Caki2 (cell line): ENCODE measurements at places on chromosomes 13 and 19. TPM values are rescaled to one million over a fixed set of nuclear protein-coding genes. Genes with fewer than 3 reads are reported as not detected.

C1QTNF9 gene
- total RNA-seq, result 0.09 TPM in 1 of 2 replicates, not detected in the other

MYBPC2 gene
- total RNA-seq, result not detected in 2 replicates

KLK8 gene
- total RNA-seq, result not detected in 2 replicates

VSTM1 gene
- 6.0 TPM in 1 of 2 replicates, not detected in the other for total RNA-seq

RTBDN gene
- not detected in 2 replicates for total RNA-seq

HIF3A gene
- not detected in 2 replicates for total RNA-seq

CEACAM16 gene
- total RNA-seq, result not detected in 2 replicates

ZNF829 gene
- total RNA-seq, result 0.17 and 0.35 TPM in 2 replicates

VSTM2B gene
- not detected in 2 replicates for total RNA-seq

- no peak for DNase-seq
Observed at GRCh38 chr19:8338835-8339234, 4.2 kb downstream of the KANK3 start.

DNA sequence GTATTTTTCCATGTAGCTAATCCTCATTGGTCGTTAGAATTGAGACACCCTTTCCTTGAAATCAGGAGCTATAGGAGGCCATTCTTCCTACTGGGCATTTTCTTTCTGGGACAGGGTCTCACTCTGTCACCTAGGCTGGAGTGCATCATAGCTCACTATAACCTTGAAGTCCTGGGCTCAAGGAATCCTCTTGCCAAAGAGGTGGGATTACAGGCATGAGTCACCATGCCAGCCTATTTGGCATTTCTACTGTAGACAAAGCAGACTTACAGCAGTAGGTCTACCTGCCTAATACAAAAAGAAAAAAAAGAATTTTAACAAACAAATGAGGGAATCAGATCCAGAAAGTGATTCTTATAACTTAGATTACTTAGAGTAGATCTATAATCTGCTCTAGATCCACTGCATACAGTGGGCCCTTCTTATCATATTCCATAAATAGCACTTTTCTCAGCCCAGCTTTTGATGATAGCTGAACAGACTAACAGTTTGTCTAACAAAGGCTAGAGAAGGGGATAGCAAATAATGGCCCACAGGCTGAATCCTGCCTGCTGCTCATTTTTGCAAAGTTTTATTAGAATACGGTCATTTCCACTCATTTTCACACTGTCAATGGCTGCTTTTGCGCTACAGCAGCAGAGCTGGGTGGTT, 36.7 kb upstream of the USPL1 start:
- no peak for DNase-seq

DNA sequence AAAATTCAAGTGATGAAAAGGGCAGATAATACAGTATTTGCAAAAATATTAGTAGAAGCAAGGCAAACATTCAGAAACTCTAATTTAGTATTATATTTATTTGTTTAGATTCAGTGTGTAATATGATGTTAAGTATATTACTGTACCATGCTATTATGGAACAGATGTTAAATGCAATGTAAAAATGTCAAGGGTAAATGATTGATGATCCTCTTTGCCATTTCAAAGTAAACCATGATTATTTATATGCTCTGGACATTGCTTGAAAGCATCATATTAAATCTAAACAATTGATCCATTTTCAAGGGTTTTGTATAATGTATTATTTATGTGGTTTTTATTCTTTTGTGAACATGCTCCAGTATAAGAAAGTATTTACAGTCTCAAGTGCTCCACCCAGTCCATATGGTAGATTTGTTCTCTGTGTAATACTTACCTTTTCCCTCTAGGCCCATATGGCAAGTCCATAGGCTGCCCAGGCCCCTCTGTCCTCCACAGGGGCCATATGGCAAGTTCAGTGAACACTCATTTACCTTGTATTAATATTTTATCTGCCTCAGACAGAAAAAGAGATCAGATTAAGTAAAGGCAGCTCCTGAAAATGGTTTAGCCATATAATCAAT, 353.5 kb downstream of the DACH1 start:
- DNase-seq, result no peak

GRCh38 chr19:38337360-38337653, 1.7 kb downstream of the CATSPERG start:
- no peak for DNase-seq

GRCh38 chr19:7267792-7268704, 26.2 kb downstream of the INSR start:
- no peak for DNase-seq

DNA sequence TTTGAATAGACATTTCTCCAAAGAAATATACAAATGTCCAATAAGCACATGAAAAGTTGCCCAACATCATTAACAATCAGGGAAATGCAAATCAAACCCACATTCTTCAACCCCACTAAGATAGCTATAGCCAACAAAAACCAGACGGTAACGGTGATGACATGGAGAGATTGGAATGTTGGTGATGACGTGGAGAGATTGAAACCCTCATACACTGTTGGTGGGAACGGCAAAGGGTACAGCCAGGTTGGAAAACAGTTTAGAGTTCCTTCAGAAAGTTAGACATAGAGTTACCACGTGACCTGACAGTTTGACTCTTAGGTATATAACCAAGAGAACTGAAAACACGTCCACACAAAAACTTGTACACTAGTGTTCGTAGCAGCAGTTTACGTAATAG, 48.1 kb downstream of the TNFRSF19 start:
- DNase-seq, result peak; percentile 62

DNA sequence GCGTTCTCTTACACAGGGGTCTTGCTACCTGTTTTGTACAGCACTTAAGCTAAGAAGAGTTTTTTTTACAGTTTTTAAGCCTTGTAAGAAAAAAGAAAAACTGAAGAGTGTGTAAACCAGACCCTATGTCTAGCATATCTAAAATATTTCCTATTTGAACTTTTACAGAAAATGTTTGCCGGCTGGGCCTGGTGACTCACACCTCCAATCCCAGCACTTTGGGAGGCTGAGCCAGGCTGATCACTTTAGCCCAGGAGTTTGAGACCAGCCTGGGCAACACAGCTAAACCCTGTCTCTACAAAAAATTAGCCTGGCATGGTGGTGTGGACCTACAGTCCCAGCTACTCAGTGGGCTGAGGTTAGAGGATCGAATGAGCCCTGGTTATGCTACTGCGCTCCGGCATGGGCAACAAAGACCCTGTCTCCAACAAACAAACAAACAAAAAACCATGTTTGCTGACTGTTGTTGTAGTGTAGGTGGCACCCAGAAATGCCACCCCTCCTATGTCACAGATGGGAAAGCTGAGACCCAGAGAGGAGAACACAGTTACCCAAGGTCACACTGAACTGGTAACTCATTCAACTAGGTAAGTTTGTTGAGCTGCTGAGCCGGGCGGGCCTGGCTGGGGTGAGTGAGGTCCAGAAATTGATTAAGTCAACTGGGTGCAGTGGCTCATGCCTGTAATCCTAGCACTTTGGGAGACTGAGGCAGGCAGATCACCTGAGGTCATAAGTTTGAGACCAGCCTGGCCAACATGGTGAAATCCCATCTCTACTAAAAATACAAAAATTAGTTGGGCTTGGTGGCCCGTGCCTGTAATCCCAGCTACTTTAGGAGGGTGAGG, 1.9 kb upstream of the VASP start:
- DNase-seq, result no peak

GRCh38 chr19:41694196-41694595, 6.1 kb upstream of the CEACAM7 start:
- DNase-seq, result no peak

- DNase-seq, result no peak
Observed at GRCh38 chr19:33998739-33999345, 173.5 kb upstream of the LSM14A start.

GRCh38 chr13:79998381-79998880, 342.5 kb downstream of the SPRY2 start:
- DNase-seq, result no peak
